ENCODE measurements at places on chromosomes 2 and 18.

- DNase-seq, result no peak
These were observed 1009.4 kb upstream of the CELF4 start for GRCh38 chr18:38575023-38575422.

DNA sequence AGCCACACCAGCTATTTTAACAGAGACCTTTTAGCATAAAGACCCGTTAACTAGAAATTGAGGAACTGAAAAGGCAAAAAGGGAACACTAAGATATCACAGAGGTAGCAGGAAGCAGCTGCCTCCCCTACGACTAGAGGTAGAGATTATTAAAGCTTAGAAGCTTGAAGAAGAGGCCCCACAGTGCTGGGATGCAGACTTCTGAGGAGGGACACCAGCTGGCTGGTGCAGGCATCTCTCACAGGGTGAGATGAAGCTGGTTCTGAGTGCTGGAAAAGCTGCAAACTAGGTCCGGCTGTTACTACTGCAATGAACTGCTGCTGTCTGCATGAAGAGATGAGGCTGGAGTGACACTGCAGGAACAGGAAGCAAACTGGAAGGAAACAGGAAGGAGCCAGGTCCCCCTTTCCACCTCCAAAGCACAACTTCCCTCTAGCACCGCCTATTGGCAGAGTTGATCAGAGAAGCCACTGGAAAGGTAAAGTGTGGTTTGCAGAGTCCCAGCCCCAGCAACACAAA is 61.2 kb upstream of the MRPS9 start:
- DNase-seq, result no peak

- DNase-seq, result peak; percentile 40
These were observed 198.7 kb downstream of the CYP26B1 start for GRCh38 chr2:71948781-71949536.

DNA sequence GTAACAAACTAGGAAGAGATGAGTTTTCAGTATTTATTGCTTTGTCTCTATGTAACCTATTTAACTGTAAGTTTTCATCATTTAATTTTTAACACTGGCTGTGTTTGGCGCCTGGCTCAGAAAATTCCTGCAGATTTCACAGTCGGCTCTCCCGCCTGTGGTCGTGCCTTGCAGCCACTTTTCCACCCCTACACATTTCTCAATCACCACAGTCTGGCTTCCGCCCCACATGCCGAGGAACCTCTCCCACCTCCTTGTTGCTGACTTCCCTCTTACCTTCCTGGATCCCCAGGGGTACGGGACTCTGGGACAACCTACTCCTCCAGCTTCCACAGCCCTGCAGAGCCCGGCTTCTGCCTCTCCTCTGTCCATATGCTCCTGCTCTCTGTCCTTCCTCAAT is 41.6 kb upstream of the MGAT4A start:
- no peak for DNase-seq

DNA sequence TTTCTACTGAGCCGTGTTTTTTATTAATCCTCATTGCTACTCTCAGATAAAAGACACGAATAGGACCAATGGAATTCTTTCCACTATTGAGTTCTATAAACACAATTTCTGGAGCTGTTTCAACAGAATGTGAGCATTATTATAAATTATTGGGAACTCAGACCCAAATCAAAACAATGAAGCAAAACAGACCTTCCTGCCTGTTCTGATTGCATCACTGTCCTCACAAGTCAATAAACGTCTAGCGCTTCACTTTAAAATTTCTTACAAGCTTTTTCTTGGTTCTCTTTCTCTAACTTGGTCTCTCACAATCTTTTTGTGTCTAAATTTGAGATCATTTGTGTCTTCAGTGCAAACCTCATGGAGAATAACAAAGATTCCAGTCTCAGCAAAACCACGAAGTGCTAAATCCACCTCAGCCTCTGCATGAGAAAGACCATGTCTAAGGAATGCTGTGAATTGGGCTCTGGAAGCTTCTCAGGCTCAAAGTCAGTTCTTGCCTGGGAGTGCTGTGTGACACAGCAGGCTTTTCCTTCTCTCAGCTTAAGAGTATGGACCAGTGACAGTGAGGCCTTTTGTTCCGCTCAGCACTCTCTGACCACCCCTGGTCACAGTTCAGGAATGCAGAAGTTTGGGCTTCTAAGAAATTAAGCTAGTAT is 22.8 kb downstream of the ARHGAP28 start:
- peak; percentile 67 for DNase-seq

DNA sequence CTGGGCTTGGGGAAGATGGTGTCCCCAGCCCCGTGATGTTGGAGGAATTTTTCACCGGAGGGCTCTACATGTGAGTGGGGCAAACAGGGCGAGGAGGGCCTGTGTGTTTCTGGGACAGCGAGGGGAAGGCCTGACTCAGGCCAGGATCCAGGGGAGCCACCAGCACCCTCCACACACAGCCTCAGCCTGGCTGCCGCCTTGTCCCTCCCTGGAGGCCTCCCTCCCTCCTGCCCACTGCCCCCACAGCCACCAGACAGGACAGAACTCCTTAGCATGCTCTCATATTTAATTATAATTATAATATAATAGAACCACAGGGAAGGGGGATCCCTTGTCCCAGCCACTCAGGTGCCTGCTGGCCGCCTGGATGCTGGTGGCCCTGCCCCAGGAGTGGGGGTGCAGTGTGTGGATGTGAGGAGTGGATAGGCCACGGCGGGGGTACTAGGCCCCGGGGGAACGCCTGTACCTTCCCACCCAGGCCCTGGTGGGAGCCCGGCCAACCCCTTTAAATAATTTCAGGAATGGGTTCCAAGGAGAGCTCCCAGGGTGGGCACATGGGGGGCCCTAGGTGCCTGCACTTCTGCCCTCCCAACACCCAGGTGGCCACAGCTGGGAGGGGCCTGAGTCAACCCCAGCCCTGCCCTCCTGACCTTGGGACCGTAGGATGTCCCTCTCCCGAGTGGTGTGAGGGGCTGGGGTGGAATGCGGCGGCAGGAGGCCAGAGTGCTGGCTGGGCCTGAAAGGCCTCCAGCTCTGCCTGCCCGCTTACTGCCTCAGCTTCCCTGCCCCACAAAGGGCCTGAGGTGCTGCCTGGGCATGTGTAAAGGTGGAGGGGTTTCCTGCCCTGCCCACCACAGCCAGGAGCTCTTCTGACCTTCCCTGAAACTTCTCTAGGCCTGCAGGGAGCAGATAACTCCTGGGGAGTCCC is 8.8 kb downstream of the PDCD1 start:
- peak; percentile 45 for DNase-seq

- DNase-seq, result no peak
These were observed 297.5 kb upstream of the RGPD4 start for GRCh38 chr2:107529146-107529545.

GRCh38 chr2:26847655-26848335 is at the start of gene DPYSL5:
TSS of gene DPYSL5 (plus strand) at chr2:26848132. CDS start at chr2:26898500, 50,368 bp downstream.
- peak; percentile 96 for DNase-seq

DNA sequence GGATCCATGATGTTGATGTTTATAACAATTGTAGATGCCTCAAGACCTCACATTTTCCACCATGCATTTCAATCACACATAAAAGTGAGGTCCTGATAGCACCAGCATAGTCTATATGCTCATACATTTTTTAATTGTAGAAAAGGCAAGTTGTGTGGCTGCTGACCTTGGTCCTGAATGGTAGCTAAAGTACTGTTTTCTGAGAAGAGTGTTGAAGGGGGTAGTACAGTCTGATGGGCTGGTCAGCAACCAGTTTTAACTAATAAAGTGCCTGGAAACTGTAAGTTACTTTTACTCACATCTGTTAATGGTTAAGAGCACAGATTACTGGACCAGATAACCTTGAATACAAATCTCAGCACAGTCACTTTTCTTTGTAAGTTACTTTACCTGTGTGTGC is 15.9 kb downstream of the ZNF638 start:
- no peak for DNase-seq

DNA sequence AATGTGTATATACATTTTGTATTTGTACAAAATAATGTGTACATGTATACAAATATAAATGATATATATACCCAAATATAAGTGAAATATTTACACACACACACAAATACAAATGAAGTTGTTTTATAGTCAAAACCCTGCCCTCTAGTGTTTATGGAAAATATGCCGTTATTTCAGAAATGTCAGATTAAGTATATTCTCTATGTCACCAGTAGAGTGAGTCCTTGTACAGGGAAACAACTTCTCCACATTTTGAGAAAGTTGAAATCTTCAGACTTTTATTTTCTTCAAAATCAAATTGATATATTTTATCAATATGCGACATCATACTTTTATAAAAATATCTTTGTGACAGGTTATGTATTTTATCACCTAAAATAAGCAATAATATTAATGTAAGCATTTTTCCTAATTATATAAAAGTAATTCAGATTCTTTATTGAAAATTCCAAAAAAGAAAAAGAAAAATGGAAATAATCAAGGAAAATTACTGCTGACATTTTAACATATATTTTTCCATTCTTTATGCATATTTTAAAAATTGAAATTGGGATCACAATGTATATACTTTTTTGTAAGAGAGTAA is 22.4 kb downstream of the ARL6IP6 start:
- no peak for DNase-seq

DNA sequence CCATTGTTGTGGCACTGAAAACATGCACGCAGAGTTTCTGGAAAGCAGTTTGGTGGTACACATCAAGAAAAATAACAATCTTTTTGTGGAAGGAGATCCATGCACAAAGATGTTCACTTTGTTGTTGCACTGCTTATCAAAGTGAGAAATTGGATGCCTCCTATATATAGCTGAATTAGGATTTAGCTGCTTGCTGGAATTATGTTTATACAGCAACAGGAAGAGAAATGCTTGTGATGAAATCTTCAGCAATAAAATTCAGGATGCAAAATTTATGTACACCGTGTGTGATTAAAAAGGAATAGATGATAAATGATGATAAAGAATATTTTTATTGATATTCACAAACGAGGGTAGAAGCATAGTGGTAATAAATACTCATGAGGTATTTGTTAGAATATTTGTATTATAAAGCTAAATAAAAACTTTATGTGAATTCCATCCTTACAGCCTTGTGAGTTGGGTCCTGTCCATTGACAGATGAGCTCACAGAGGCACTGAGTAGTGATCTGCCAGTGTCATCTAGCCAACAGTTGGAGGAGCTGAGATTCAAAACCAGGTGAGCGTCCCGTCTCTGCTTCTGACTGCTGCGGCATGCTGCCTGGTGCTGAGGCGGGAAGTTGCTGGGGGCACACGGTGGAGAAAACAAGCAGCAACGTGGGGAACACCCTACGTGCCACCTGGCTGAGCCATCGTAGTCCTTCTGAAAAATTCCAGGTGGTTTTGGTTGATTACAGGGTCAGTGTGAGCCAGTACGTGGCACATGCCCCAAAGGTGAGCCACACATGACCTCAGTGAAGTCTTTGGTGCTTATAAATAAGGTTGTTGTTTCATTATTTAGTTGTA is 80.2 kb downstream of the ASAP2 start:
- DNase-seq, result no peak

DNA sequence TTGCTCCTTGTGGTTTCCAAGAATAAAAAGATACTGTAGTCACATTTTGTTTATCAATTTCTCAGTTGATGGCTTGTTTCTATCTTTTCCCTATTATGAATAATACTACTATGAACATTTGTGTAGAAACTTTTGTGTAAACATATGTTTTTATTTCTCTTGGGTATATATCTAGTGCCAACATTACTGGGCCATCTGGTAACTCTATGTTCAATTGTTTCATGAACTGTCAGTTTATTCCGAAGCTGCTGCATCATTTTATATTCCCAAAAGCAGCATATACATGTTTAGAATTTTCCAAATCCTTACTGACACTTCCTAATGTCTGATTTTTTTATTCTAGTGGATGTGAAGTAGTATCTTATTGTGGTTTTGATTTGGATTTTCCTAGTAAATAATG is 737.6 kb upstream of the TMEFF2 start:
- no peak for DNase-seq

GRCh38 chr18:46148810-46149209 is 44.6 kb downstream of the HAUS1 start:
- peak; percentile 60 for DNase-seq

GRCh38 chr2:170878505-170878904 is 50.5 kb upstream of the GORASP2 start:
- no peak for DNase-seq

GRCh38 chr2:23789012-23789411 is 137.9 kb downstream of the ATAD2B start:
- DNase-seq, result no peak

- no peak for DNase-seq
These were observed 230.1 kb downstream of the DYM start for GRCh38 chr18:49230326-49230725.

DNA sequence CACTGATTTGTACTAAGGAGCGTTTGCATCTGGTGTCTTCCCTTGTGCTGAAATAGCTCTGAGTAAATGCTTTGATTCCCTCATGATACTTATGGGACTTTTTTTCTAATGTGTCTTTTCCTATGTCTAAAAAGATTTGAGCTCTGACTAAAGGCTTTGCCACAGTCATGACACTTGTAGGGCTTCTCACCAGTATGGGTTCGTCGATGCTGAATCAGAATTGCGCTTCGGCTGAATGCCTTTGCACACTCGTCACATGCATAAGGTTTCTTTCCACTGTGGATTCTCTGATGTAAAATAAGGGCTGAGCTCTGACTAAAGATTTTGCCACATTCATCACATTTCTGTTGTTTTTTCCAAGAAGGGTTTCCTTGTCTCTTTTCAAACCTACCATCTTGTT is 8.0 kb downstream of the ZNF396 start:
- no peak for DNase-seq

DNA sequence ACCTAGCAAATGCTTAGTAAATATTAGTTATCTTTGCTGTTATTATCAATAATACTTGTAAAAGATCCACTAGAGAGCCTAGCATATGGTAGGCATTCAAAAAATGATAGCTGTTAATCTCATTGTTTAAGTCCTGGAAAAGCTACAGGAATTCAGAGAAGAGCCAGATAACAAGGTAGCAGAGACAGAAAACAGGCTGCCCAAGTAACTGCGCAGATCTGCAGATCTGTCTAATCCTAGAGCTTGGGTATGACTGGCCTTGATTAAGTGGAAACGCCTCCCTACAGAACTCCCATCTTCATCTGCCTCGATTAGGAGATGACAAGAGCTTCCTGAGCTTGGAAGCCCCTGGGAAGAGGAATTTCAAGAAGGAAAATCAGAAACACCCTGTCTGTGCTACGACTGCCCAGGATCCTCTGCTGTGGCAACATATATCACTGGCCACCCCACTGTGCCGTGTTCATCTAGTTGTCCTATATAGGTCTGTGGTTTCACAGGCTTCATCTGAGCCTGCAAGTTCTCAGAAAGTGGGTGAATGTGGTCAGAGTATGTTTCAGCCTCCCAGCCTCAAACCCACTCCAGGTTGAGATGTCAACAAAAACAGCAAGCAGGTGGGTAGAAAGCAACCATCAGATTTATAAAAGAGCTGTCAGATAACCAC is 151.5 kb upstream of the PKDCC start:
- DNase-seq, result no peak

- no peak for DNase-seq
These were observed 89.4 kb upstream of the CDH7 start for GRCh38 chr18:65661391-65661790.

- no peak for DNase-seq
These were observed 542 bp upstream of the CNNM3 start for GRCh38 chr2:96815326-96816126.

DNA sequence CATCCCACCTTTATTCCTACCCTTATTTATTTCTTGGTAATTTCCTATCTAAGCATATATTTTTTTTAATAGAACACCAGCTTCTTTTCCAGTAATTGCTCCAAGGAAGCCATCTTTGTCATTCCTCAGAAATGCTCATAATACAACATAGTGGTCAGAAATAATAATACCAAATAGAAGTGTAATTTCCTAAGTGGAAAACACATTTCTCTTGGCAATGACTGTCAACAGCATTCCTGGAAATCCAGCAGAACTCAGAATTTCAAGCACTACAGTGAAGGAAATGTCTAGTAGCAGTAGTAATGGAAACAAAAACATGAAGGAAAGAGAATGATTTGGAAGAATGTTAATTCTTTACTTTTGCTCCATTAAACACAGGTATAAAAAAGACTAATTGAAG is 56.6 kb downstream of the GDF7 start:
- DNase-seq, result no peak

GRCh38 chr2:231015478-231015877 is 19.6 kb downstream of the SPATA3 start:
- no peak for DNase-seq

Data from ecto neural progenitor cell (in vitro differentiated cells).